ENCODE measurements at places on chromosomes 4 and X. TPM values are rescaled to one million over a fixed set of nuclear protein-coding genes. Genes with fewer than 3 reads are reported as not detected.

GAGE2A gene
- not detected for total RNA-seq

- no peak for DNase-seq
Observed at GRCh38 chrX:125628435-125628834, 308.8 kb downstream of the TEX13C start.

- DNase-seq, result no peak
Observed at GRCh38 chrX:5086388-5086787, 1142.3 kb downstream of the NLGN4X start.

RTL9 gene
- 0.07 TPM for total RNA-seq

- no peak for DNase-seq
Observed at GRCh38 chr4:152028131-152028530, 267.3 kb upstream of the GATB start.

FGFRL1 gene
- 84.0 TPM for total RNA-seq

GRCh38 chrX:72280321-72280845 is 3.3 kb upstream of the RPS4X start:
- no peak for DNase-seq

- no peak for DNase-seq
Observed at GRCh38 chr4:11297201-11297600, 131.5 kb downstream of the HS3ST1 start.

- no peak for DNase-seq
Observed at GRCh38 chr4:5203993-5204310, 152.7 kb downstream of the STK32B start.

AADAT gene
- total RNA-seq, result 13.5 TPM

GRCh38 chr4:20253283-20253734 is 1.6 kb downstream of the SLIT2 start:
- no peak for DNase-seq

- no peak for DNase-seq
Observed at GRCh38 chrX:45710081-45710801, 509.6 kb upstream of the DIPK2B start.

DNA sequence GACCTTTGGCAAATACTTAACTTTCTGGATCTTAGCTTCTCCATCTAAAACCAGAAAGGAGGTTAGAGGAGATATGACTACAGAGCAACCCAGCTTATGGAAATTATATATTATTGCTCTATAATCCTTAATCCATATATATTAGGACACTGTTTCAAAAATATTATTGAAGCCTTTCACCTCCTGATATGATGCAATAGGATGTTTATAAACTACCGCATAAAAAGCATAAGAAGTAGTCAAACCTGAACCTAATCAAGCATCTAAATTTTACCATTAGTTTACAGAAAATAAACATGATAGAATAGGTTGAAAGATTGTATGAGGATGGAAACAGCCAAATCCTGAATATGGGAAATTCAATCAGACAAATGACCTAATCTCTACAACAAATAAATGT is 5.6 kb upstream of the FAM200B start:
- DNase-seq, result no peak

DNA sequence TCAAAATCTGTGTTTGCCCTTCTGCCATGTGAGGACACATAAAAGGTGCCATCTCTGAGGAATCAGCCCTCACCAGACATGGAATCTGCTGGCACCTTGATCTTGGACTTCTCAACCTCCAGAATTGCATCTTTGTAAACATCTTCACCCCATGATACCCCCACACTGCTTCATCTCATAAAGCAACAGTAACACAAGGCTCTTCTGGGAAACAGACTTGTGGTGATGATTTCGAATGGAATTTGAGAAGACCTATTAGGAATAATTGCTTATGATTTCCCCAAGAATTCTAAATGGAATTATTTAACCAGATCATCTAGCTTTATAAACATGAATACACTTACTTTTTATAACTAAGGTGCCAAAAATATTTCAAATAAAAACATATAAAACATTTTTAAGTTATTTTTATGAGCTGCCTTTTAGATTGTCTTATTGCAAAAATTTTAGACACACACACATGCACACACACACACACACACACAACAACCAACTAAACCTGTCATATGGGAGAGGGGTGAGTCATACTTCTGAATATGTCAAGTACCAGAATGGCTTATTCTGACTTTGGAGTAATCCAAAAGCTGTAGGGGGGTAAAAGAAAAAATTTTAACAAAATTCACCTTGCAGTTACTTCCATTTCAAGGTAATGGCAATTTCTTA is 82.0 kb downstream of the USP46 start:
- no peak for DNase-seq

DNA sequence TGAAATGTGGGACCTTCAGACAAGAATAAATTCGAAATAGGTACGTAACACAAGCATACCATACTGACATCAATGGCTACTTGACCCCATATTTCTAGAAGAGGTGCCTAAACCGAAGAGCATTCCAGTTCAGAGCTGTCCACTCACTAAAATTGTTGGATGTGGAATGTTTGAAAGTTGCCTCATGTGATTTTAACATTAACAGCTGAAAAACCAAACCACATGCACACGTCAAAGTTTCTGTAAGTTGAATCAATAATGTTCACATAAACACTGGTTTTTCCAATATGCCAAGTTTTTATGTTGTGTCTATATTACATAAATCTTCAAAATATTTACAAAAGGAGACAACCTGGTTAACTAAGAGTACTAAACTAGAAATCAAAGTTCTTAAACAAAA is 3.5 kb downstream of the UBE2D3 start:
- no peak for DNase-seq

IQCM gene
- total RNA-seq, result not detected

ETNPPL gene
- not detected for total RNA-seq

DNA sequence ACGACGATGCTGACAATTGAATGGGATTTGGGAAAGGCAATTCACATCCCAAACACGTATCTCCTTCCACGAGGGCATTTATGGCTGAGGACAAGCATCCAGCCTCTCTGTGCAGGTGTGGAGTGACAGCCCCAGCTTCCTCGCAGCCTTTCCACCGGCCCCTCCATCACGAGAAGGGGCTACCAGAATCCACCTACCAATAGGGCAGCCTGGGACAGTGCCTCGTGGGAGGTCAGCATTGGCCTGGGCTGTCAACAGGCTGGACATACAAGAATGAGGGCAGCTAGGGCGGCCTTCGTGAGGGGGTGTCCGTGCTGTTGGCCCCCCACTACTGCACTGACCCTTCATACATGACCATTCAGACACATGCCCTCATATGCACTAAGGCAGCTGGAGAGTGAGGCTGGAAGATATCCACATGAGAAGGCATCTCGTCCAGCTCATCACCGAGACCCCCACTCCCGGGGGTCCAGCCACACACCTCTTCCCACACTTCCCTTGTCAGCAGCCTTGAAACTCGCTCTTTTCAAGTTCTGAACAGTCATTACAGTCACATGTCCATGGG is 81.0 kb upstream of the ADRA2C start:
- no peak for DNase-seq

PABPC4L gene
- total RNA-seq, result 3.5 TPM

Measured in thoracic aorta (tissue), 2 donors.